NCI-H1417 treated with DMSO at 0.1 percent for 48 hours (cell line): ENCODE measurements at places on chromosomes 12 and 14.
A peak's percentile ranks its signal among the peaks of the same experiment; 100 is the strongest.

DNA sequence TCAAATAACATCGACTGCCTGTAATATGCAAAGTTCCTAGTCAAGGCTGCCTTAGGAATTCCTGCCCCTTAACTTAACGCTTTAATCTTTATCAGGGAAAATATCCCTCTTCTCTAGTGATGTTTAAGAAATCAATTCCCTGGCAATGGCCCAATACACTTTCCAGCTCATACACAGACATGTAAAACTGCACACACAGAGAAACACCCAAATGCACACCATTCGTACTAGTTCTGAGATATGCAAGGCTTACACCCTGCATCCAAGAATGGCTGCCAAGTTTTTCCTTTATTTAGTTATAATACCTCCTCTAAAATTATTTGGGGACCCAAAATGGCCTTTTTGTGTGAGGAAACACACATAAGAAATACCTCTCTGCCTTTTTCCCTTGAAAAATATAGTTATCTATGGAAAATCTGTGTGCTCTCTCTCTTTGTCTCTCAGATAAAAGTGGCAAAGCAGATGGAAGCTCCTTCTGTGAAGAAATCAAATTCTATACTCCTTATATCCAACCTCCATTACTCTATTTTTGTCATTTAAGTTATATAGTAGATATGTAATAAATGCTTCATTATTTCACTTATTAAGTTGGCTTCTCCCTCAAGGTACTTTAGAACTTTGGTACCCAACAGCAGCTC lies 120.0 kb upstream of the MDM1 start:
- DNase-seq: no peak

- DNase-seq: no peak
These were observed 28.7 kb downstream of the RAP1B start for GRCh38 chr12:68639396-68639767.

- DNase-seq: no peak
These were observed 32.8 kb upstream of the BATF start for GRCh38 chr14:75489480-75489837.

DNA sequence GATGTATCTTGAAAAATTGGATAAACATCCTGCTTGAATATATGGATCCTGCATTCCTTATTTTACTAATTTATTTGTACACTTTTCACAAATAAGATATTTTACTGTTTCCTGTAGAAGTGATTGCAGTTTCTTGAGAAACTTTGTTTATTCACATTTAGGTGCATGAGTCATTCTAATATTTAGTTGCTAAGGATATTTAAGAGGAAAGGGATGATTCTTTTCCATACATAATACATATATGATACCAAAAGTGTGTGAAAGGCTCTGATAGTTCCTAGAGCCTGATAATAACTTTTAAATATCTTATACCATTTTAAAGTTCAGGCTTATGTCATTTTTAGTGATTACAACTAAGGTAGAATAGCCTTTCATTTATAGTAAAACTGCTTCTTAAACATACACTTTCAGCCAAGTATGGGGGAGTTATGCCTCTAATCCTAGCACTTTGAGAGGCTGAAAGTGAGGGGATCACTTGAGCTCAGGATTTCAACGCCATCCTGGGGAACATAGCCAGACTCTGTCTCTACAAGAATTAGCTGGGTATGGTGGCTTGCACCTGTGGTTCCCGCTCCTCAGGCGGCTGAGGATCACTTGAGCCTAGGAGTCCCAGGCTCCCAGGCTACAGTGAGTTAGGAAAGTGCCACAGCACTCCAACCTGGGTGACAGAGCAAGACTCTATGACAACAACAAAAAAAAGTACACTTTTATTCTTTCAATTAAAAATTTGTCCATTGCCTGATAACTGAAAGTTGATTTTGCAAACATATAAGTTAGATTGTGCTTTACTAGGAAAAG lies 262.6 kb upstream of the LRIG3 start:
- no peak for DNase-seq

GRCh38 chr12:132529906-132530305 lies 40.0 kb downstream of the FBRSL1 start:
- DNase-seq: no peak

DNA sequence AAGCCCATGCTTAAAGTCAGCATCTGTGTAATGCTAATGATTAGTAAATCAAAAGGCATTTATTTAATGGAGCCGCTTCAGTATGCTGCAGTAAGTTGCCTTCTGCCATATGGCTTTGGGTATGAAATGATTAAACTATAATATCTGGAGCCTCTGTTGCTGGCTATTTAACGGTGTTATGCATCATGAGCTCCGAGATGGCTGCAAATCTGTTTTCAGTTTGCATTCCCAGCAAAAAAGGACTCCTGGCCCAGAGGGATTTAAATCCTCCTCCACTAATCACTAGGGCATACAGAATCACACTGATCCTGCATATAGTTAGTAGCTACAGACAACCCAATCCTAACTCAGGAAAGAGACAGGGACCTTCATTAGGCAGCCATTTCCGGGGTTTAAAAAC lies 171.5 kb upstream of the EEA1 start:
- DNase-seq: no peak

DNA sequence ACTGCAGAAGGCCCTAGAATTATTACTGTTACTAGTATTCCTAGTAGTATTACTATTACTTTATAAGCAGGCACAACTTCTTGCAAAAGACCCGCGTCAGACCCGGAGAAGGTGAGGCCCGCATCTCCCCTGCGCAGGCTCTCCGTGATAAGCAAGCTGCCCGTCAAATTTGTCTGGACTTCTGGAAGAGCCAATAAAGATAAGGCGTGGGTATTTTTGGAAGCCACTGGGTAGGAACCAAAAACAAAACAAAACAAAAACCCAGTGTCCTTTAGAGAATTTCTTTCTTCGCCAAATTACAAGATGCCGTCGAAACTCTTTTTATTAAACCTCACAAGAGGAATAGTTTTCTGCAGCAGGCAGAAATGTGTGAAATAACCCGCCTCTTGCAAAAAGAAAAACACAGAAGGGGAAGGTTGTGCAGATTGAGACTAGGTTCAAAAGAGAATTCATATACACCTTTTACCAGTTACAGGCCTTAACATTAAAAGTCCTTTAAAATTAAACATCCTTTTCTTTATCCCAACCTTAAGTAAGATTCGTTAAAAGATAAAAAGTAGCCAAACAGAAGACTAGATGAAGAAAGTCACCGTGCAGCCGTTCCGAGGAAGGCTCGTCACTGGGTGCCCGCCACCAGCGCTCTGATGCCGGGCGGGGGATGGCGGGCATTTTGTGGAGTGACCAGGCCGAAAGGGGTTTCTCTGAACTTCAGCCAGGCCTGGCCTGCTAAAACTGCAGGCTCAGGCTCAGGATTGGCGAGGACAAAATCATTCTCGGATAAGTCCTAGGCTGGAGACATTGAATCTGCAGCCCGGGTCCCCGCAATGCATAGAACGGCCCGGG lies 1.6 kb downstream of the TBX5 start:
- DNase-seq: no peak

GRCh38 chr14:66483322-66483721 lies 2.8 kb upstream of the CCDC196 start:
- no peak for DNase-seq

- DNase-seq: peak; percentile 90
These were observed 115.9 kb downstream of the NTN4 start for GRCh38 chr12:95674631-95675030.

DNA sequence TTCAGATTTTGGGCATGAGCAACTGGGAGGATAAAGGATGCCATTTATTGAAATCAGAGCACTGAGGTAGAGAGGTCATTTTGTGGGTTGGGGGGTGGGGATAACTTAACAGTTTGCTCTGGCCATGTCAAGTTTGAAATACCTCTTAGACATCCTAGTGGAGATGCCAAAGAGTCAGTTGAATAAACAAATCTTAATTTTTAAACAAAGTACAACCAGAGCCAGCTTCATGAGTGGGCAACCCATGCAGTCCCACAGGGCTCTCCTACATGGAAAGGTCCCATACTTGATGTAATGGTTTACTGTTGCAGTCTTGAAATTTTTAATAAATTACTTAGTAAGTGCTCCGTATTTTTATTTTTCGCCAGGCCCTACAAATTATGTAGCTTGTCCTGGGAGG lies 81.2 kb downstream of the ANO4 start:
- no peak for DNase-seq

GRCh38 chr14:79580906-79581305 lies 630.4 kb downstream of the DIO2 start:
- DNase-seq: no peak

DNA sequence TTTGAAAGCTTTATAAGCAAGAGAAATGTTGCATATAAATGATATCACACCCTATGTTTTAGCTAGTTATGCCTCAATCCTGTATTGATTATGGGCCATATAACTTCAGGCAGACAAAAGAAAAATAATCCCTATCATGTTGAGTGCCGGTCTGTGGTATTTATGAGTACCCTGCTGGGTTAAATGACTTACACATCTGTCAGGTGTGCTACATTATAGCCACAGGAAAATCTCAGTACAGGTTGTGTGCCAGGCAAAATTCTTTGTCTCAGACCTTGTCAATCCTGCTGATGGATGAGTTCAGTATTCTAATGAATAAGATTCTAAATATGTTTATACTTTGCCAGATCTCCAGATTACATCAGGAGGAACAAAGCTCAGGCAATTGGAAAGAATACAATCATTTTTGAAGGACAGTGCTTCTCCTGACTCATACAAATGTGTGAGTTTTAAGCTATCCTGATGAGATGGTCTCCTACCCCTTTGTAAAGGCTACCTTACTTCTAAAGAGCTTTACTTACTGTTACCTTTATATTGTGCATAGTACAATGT lies 109.8 kb upstream of the FOXG1 start:
- peak; percentile 91 for DNase-seq

GRCh38 chr14:31977001-31977556 lies 100.0 kb upstream of the ARHGAP5 start:
- DNase-seq: no peak

DNA sequence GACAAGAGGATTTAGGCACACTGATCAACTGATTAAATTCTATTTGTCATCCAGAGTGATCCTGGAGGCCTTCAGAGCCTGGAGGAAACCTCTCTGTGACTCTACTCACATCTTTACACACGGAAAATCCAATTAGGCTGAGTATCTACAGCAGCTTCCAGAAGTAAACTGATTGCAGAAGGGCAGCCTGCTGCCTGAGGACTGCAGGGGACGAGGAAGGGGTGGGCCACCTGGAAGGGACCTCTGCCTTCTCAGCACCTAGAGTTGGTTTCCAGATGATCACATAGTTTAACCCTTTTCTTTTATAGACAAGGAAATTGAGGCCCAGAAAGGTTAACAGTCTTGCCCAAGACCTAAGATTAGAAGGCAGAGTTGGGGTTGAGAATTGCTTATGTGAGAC lies 206.1 kb downstream of the DAD1 start:
- DNase-seq: no peak

DNA sequence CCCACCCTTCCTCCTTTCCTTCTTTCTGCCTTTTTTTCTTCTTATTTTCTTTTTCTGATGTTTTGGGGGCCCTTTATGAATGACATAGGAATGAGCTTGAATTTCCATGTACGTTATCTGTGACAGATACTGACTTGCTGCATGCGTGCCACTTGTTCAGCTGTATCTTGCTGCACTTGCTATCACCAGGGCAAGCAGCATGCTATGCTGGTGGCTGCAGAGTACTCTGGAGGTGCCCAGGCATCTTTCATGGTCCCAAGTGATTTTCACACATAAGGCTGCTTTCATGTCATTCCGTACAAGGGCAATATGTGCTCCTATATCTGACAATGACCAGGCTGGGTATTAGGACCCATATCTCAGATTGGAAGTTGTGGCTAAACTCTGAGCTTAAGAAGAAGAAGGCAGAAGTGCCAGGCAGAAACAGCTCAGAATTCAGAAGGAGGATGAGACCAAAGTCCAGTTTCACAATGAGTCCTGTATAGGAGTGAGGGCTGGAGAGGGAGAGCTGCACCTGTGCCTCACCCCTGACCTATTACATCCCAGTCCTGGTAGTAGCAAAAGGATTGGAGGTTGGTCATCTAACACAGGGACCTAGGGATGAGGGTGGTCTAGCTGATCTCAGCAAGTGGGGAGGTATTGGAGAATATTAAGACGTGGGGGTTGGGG lies 299.0 kb upstream of the DDHD1 start:
- no peak for DNase-seq

- DNase-seq: peak; percentile 27
These were observed 28.8 kb downstream of the SPRING1 start for GRCh38 chr12:116708826-116709756.

- DNase-seq: no peak
These were observed 6.7 kb upstream of the TESC start for GRCh38 chr12:117105902-117106301.

GRCh38 chr12:69464428-69464827 lies 5.8 kb upstream of the FRS2 start:
- DNase-seq: no peak

- no peak for DNase-seq
These were observed 12.9 kb upstream of the RNASE10 start for GRCh38 chr14:20492486-20492885.

GRCh38 chr14:68199554-68200151 lies 380.1 kb downstream of the RAD51B start:
- no peak for DNase-seq

GRCh38 chr12:65803251-65803650 lies 21.0 kb upstream of the HMGA2 start:
- no peak for DNase-seq

DNA sequence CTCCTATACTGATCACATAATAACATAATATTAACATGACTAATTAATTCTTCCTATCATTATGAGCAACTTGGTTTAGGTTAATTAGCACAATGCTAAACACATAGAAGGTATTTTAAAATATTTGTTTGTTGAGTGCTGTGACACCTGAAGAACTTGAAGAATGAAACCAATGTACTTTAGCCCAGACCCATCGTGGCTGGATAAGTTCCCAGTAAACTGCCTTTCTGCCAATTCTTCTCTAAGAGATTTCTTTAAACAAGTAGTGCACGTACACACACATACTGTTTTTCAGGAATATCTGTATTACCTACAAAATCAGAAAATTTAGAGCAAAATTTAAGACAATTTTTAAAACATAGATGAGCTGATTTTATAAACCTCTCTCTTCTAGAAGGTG lies 207.4 kb upstream of the SSTR1 start:
- no peak for DNase-seq

GRCh38 chr14:91220581-91221000 lies 23.9 kb downstream of the GPR68 start:
- no peak for DNase-seq

- DNase-seq: peak; percentile 75
These were observed 146.6 kb downstream of the EXOC5 start for GRCh38 chr14:57122129-57122528.

GRCh38 chr12:131136539-131136872 lies 182.8 kb downstream of the ADGRD1 start:
- no peak for DNase-seq

DNA sequence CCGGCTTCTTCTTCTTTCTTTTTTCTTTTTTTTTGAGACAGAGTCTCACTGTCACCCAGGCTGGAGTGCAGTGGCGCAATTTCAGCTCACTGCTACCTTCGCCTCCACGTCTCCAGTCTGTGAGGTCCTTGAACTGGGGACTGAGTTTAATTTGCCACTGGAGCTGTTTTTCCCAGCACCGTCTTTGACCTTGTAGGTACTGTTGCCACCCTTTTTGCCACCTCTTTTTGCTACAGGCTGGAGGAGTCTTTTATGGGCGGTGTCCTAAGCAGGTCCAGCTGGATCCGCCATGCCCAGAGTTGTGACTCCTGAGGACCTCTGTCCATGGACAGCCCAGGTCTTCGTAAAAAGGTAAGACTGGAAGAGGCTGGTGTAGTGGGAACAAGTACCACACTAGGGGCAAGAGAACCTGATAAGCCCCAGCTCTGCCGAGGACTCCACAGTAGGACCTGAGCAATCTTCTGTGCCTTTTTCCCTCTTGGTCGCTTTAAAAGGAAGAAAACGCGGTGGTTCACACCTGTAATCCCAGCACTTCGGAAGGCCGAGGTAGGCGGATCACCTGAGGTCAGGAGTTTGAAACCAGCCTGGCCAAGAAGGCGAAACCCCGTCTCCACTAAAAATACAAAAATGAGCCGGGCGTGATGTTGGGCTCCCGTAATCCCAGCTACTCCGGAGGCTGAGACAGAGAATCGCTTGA lies 946 bp downstream of the RNU4-2 start:
- DNase-seq: no peak
